Activated effector memory CD4-positive, alpha-beta T cell treated with Interleukin-2 at 50 U/mL for 16 hours (primary cell): ENCODE measurements at places on chromosomes 4 and X.

DNA sequence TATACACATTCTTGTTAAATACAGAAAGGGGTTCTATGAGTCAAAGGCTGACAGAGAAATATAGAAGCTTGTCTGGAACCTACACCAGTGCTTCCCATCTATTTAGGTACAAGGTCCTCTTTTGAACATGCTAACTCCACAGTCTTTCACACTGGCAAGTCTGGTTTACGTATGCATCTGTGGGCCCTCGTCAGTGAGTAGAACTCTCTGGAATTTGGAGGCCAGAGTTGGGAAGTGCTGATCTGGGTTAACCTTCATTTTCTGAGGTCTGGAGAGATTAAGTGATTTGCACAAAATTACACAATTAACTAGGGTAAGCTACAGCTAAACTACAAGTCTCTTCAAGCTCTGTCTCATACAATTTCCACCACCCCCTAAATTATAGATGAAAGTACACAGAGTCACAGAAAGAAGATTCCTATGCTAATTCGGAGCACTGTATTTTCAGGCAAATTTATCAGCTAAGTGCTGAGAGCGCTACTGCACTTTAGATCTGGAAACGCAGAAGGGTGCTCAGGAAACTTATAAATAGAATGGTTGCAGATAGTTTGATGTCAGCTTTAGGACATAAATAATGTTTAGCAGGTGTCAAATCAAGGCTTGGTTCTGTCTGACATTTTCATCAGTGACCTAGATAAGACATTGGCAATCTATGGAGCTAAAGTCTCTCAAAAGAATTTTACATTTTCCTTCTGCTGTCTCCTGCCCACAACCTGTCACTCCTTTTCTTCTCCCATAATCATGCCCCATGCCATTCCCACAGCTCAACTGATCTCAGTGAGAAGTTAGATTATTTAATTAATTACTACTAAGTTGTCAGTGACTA, 43.0 kb upstream of the PDLIM5 start:
- DNase-seq, result no peak

- no peak for DNase-seq
Observed at GRCh38 chrX:288561-288991, 7.4 kb downstream of the PLCXD1 start.

GRCh38 chrX:38939067-38939466, 137.8 kb downstream of the MID1IP1 start:
- DNase-seq, result no peak

DNA sequence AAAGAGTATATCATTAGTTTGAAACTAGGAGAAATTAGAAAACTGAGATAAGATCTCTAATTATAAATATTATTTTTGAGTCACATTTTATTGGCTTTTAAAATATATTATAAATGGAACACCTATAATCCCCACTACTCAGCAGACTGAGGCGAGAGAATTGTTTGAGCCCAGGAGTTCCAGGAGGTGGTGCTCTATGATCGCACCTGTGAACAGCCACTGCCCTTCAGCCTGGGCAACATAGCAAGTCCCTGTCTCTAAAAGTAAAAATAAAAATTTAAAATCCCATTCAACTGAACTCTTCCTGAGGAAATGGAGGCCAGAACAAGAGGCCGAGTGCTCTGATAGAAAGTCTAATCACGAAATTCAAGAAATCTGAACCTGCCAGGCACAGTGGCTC, 6.3 kb upstream of the C4orf36 start:
- no peak for DNase-seq

- DNase-seq, result no peak
Observed at GRCh38 chrX:108245462-108245861, 153.9 kb downstream of the ATG4A start.

GRCh38 chr4:177718514-177718913, 276.3 kb upstream of the AGA start:
- DNase-seq, result no peak
